ENCODE measurements at places on chromosomes 12 and 14.

GRCh38 chr12:32163596-32163995 lies 56.9 kb downstream of the BICD1 start:
- no peak for DNase-seq

DNA sequence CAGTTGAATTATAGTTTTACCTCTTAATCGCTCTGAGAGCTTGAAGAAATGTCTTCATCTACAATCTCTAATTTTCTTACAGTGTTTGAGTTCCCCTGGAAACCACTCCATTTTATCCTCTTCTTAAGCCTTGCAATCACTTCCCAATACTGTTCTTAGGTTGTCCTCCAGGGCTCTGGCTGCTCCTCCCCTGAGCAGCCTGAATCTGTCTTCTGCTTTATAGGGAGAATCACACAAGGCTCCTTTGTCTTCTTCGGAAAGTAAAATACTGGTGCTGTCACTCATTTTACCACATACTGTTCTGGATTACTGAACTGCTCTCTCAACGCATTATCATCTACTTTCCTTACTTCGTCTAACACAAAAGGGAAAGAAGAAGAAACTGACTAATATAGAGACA lies 133.7 kb downstream of the MDGA2 start:
- DNase-seq = no peak

GRCh38 chr12:2386566-2386965 lies 333.8 kb downstream of the CACNA1C start:
- DNase-seq = no peak

GRCh38 chr14:105993814-105994213 lies 467.4 kb downstream of the TMEM121 start:
- DNase-seq = no peak

DNA sequence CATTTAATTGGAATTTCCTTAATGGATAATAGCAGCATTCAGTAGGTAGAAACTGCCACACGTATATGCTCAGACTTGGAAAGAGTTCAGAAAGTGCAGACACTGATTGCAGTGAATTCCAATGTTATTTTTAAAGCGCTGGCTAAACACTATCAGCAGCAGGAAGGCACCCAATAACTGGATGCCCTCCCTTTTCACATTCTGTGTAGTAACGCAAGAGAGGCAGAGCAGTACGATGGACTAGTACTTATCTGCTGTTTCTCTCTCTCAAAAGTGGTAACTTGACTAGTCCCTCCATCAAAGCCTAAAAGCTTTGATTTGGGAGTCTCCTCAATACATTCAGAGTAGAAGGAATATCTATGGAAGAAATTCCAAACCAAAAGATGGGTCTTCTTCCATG lies 791.0 kb downstream of the TMTC2 start:
- DNase-seq = no peak

DNA sequence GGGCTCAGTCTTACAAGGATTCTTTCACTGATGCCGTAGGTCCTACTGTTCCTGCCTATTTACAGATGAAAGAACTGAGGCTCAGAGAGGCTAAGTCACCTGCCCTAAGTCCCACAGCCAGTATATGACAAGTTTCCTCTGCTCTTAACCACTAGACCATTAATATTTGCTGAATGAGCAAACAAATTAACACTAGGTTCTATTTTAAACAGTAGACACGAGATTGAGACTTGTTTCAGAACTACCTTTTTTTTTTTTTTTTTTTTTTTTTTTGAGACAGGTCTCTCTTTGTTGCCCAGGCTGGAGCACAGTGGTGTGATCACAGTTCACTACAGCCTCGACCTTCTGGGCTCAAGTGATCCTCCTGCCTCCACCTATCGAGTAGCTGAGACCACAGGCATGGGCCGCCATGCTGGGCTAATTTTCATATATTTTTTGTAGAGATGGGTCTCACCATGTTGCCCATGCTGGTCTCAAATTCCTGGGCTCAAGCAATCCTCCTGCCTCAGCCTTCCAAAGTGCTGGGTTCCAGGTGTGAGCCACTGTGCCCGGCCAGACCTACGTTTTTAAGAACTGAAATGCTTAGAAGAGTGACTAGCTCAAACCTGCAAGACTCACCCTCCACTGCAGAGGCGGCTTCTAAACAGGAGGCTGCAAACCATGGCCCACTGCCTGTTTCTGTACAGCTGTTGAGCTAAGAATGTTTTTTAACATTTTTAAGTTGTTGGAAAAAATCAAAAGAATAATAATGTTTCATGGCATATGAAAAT lies 12.9 kb downstream of the SYNE3 start:
- no peak for DNase-seq

- DNase-seq = no peak
Observed at GRCh38 chr14:106848330-106849121, 1322.1 kb downstream of the TMEM121 start.

GRCh38 chr14:42854061-42854460 lies 1247.4 kb downstream of the LRFN5 start:
- no peak for DNase-seq

DNA sequence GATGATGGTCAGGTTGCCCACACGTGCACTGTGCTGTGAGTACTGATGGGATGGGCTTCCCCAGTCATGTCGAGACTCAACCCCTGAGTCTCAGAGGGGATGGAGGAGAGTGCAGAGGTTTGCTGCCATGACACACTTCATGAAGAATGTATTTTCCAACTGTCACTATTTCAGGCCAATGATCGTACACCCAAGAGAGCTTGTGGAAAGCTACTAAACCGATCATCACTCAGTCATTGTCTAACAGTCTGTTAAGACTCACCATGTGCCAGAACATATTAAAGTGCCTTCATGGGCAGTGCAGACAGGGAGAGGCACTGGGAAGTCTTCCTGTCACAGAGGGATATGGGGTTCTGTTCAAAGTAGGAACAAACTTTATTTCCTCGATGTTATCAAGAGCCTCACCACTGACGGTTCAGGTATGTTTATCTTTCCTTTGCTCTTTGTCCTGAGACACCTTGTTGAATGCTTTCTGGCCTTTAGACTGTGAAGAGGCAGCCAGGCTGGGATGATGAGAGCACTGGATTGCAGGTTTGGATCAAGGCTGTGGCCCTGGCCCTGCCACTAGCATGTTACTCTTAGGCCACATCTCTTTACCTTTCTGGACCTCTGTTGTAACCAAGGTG lies 41.6 kb upstream of the NTF3 start:
- DNase-seq = no peak

Data from NCI-H1436 treated with DMSO at 0.1 percent for 48 hours (cell line).